ENCODE measurements at places on chromosomes 4 and X.

GRCh38 chr4:58653251-58653650 lies 1543.1 kb upstream of the IGFBP7 start:
- no peak for DNase-seq

DNA sequence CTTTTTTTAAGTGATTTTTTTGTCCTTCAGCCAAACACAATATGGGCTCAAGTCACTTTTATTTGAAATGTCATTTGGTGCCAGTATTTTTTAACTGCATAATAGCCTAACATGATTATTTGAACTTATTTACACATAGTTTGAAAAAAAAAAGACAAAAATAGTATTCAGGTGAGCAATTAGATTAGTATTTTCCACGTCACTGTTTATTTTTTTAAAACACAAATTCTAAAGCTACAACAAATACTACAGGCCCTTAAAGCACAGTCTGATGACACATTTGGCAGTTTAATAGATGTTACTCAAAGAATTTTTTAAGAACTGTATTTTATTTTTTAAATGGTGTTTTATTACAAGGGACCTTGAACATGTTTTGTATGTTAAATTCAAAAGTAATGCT lies 62.1 kb downstream of the EDNRA start:
- no peak for DNase-seq

DNA sequence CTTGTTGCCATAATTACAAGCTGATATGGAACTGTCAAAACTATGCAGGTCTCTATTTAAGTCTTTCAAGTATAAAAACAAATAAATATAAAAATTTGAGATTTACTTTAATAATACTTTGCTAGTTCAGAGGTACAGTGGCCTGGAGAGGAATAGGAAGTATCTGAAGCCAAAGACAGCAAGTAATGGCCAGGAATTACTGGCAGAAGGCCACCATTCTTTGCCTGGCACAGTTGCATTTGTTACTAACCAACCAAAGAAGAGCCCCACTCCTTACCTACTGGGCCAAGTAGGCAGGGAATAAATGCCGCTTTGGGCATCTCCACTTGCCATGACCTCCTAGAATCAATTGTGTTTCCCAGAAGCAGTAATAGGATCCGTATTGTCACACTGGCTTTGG lies 13.8 kb upstream of the ADAMTS3 start:
- DNase-seq = no peak

DNA sequence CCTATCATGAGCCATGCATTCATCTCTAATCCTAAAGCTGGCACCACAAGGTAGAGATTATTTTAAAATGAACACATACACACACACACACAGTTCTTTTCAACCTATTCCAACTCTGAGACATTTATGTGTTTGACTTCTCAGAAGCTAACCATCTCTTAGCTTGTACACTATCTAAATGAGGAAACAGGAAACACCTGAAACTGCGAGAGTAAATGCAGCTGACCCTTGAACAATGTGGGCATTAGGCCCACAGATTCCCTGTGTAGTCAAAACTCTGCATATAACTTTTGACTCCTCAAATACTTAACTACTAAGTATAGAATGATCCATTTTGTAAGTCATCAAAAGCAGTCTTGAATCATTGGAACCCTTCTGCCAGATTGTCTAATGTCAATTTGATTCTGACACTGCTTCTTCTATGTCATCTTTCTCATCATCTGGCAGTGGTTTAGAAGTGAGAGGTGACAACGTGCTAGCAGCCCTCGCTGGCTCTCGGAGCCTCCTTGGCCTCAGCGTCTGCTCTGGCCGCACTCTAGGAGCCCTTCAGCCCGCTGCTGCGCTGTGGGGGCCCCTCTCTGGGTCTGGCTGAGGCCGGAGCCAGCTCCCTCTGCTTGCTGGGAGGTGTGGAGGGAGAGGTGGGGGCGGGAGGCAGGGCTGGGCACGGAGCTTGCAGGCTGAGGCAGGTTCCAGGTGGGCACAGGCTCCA lies 21.4 kb upstream of the IL15 start:
- no peak for DNase-seq

- no peak for DNase-seq
Measured at GRCh38 chr4:11069581-11070211, 359.0 kb downstream of the HS3ST1 start.

DNA sequence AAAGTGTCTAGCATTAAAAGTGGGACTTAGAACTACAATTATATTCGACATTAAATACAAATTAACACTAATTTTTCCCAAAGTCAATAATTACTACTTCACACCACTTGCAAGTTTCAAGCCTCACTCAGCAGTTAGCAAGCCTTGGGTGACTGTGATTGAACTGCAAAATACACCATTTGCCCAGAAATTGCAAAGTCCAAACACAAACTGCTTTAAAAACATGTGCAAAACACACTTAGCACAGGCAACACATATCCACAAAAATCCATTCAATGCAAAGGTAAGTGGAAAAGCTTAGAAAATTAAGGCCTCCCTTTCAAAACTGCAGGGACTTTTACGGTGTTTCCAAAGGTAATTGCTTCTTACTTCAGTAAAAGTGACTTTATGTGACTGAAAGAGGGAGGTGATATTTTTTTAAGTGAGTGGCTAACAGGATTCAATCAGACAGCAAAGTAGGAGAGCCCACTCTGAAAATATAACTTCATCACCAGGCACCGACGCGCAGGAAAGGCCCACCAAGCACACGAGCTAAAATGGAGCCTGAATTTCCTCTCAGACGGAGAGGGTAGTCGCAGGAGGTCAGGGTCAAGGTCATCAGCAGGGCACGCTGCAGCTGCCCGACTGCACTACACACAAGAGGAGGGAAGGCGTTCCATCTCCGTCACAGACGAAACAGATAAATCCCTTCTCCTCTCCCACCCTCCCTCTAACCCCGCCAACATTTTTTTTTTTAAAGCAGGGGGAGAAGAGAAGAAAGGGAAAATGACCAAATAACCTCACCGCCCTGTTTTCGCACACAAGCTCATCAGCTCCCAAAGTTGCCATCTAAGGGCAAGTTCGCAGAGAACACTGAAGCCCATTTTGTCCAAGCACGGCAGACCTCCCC lies 3.1 kb downstream of the ZNF827 start:
- no peak for DNase-seq

GRCh38 chr4:105306158-105306781 lies 159.6 kb downstream of the TET2 start:
- no peak for DNase-seq

DNA sequence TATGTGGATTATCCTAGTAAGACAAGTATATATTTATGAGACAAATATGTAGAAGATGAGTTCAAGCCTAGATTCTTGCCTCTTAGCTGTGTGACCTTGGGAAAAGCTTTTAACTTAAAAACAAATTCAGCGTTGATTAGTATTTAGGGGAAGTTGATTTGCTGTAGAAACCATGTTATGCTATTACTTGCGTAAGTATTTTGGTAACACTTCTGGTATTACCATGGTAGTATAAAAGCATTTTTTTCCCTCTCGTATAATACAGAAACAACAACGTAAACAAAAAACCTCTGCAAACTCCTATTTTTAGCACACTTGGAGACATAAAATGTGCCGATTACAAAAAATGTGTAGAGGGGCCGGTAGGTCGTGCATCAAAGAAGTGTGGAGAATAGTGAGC lies 33.2 kb downstream of the STAG2 start:
- DNase-seq = no peak

- DNase-seq = peak; percentile 40
Measured at GRCh38 chr4:5800496-5800895, 89.5 kb downstream of the EVC start.

- DNase-seq = peak; percentile 65
Measured at GRCh38 chr4:8279321-8280157, 10.0 kb downstream of the HTRA3 start.

DNA sequence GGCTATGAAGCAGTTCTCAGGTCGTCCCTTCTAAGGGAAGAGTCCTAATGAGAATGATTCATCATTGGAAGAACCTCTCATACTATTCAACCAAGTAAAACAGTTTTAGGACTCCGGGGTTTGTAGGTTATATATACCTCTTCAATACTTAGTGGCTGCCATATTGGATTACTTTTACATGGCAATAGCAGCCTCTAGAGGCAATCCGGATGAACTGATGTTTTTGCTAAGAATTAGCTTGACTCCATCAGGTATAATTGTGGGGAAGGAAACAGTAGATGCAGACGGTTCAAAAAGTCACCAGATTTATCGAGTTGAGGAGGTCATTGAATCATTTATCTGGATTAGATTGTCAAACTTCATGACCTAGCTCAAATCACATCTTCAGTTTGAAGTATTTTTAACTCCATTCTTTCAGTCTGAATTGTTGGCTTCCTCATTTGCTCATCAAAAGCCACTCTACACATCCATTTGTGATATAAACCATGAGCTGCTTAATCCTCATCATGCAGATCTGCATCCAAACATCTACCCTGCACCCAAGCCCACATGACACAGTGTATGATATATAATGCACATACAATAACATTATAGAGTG lies 28.4 kb downstream of the GUCY1B1 start:
- DNase-seq = no peak

GRCh38 chr4:8906668-8906970 lies 35.0 kb upstream of the HMX1 start:
- DNase-seq = peak; percentile 25

DNA sequence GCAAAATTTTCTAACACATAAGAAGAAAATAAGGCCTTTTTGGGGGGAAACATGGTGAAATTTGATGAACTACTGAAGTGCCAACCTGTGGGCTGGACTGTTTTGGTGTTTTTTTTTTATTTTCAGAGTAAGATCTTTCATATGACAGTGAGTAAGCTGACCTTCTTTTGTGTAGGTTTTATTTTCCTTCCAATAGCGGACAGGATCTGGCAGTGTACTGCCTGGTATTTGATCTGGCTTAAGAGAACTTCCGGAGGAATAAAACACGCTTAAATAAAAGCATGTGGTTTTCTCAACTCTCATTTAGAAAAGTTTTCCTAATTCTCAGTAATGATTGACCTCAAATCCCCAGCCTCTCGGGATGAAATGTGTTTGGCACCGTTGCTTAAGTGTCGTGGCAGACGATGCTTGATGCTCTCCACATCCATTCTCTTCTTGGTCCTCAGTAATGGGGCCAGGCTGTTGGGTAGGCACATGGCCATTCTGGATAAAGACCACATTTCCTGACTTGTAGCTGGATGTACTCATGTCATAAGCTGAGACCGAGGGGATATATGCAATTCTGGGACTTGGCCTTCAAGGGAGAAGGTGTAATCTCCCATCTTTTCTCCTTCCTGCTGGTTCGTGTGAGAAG lies 65.6 kb upstream of the PDLIM3 start:
- DNase-seq = no peak

DNA sequence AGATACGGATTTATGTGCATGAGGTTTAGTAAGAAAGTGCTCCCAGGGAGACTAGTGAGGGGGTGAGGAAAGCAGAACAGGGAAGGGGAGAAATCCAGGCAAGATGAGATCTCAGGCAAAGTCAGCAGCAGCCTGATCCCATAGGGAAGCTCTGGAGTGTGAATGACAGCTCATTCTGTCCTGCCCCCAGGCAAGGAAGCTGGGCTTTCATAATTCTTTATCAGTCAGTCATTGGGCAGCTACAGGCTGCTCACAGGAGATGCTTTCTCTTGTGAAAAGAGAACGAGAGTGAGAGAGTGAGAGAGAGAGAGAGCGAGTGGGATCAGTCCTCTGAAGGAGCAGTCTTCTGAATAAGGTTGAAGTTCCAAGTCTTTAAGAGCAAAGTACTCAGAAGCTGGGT lies 48.1 kb downstream of the SRPX start:
- no peak for DNase-seq

DNA sequence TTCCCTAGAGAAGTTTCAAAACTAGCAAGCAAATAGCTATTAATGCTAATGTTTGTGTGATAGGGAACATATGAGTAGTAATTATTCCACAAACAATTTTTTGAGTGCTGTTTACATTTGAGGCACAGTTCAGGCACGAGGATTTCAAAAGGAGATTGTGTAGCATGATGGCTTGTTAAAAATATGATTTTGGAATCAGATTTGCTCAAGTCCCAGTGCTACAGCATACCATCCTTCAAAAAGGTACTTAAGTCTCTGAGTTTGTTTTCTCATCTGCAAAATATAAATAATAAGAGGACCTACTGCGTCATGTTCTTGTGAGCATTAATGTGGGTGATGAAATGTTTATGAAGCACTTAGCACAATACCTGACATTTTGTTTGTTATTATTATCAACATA lies 11.3 kb downstream of the TLR8 start:
- DNase-seq = no peak

DNA sequence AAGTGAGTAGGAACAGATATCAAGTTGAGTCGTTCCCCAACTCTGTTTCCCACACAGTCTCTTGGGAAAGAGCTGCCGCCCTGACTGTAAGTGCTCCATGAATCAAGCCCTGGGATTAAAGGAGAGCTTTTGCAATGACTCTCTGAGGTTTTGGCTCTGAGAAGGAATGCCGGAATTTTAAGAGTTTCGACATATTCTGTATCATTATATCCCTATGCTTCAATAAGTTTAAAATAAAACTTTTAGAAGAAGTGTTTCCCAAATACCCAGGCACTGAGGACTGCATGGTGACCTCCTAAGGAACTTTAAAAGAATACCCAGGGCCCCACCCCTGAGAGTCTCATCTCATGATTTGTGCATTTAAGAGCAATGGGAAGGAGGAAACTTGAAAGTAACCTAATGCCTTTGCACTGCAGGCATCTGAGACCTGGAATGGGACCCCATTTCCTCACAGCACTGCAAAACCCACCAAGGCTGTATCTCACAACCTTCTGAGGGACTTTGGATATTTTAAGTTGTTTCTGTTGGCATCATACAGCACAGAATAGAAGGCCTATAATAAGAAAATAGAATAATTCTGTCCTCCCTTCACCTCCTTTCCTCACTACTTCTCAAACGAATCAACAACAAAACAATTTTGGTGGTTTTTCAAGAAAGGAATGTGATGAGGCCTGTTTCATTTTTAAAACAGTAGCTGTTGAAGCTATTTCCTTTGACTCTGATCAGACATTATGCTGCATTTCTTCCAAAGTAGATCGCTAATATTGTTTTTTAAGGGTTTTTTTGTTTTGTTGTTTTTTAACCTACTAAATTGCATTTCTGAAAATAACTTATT lies 121.2 kb downstream of the GASK1B start:
- peak; percentile 66 for DNase-seq

GRCh38 chrX:7711167-7711566 lies 131.8 kb upstream of the VCX start:
- no peak for DNase-seq

- DNase-seq = no peak
Measured at GRCh38 chr4:36159208-36159607, 85.1 kb downstream of the ARAP2 start.

GRCh38 chr4:70392057-70392776 lies 5.5 kb upstream of the OPRPN start:
- no peak for DNase-seq

GRCh38 chrX:110293658-110294057 lies 24.2 kb downstream of the AMMECR1 start:
- DNase-seq = no peak

DNA sequence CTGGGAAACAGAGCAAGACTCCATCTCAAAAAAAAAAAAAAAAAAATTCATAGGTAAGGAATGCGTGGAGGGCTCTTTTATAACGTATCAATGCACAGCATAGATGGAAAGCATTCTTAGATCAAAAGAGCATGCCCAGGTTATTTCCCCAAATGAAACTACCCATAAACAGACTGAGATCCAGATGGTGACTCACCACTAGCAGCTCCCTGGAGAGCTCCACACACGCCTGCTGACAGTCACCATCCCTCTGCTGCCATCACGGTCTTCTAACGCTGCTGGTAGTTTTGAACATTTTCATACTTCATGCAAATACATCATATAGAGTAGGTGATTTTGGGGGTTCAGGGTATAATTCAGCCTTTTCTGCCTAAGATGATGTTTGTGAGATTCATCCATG lies 136.9 kb downstream of the ASMT start:
- DNase-seq = no peak

- DNase-seq = no peak
Measured at GRCh38 chrX:38661561-38661960, 100.2 kb downstream of the TSPAN7 start.

GRCh38 chr4:183897193-183897592 lies 7.9 kb upstream of the STOX2 start:
- no peak for DNase-seq

Data from sigmoid colon (tissue), 7 donors.